ENCODE measurements at places on chromosomes 13 and 19. TPM values are rescaled to one million over a fixed set of nuclear protein-coding genes. Genes with fewer than 3 reads are reported as not detected.

GRCh38 chr19:18507021-18507726 is 14.7 kb downstream of the ELL start:
- peak; percentile 57 for DNase-seq

GRCh38 chr19:17109962-17110598 is 34.5 kb downstream of the MYO9B start:
- DNase-seq, result no peak

The PROSER3 gene
- polyA plus RNA-seq, result 12.3 TPM

GRCh38 chr19:5480427-5480836 is 25.2 kb downstream of the ZNRF4 start:
- peak; percentile 69 for DNase-seq

Data from SK-N-SH (cell line).